NCI-H1092 (cell line): ENCODE measurements at places on chromosomes 13 and 19.

GRCh38 chr19:19409631-19410030, 4.2 kb downstream of the GATAD2A start:
- no peak for DNase-seq

GRCh38 chr13:77595166-77595810, 59.8 kb downstream of the SCEL start:
- DNase-seq = no peak

- DNase-seq = no peak
Measured at GRCh38 chr19:45994456-45994997, 740 bp upstream of the CCDC61 start.

- no peak for DNase-seq
Measured at GRCh38 chr19:17688853-17689595, 870 bp upstream of the UNC13A start.

DNA sequence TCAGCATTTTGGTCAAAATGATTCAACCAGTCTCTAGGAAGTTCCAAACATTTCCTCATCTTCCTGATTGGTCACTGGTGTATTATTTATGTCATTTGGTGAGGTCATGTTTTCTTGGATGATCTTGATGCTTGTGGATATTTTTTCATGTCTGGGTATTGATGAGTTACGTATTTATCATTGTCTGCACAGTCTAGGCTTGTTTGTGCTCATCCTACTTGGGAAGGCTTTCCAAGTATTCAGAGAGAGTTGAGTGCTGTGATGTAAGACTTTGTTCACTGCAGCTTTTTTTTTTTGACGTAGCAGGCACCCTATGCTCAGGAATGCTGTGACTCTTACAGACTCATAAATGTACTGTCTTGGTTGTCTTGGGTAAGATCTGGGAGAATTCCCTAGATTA, 509.5 kb downstream of the SLITRK1 start:
- DNase-seq = no peak

- DNase-seq = no peak
Measured at GRCh38 chr19:19321141-19321577, 530 bp downstream of the MAU2 start.
